ENCODE measurements at places on chromosomes 16 and 17.

DNA sequence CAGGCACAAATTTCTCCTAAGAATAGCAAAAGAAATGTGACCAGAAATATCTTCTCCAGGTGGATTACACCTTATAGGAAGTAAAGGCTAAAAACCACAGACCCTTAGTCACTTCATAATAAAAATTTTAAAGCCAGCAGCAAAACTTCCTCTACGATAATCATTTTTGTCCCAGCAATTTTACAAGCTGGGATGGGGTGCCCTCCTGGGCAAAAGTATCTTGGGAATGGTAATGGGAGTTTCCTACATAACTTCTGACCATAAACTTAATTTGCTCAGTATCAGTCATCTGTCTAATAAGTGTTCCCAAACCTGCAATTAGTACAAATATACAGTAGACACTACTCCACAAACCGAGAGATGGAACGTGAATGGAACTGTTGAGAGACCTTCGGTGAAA lies 3.0 kb downstream of the PHF12 start:
- DNase-seq, result no peak

DNA sequence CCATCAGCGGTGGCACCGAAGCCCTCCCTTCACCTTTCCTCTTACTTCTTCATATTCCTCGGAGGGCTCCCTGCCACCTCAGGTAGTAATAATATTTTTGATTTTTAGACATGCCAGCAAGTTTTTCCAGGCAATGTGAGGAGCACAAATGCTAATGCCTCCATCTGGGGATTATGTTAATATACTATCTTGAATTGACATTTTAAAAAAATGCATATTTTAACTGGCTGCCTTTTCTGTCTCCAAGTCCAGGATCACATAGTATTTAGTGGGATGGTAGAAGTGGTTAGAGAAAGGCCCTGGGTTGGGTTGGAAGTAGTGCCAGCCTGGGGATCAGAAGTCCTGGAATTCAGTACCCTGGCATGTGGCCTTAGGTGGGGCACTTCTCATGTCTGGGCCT lies 147.0 kb downstream of the SPACA3 start:
- no peak for DNase-seq

DNA sequence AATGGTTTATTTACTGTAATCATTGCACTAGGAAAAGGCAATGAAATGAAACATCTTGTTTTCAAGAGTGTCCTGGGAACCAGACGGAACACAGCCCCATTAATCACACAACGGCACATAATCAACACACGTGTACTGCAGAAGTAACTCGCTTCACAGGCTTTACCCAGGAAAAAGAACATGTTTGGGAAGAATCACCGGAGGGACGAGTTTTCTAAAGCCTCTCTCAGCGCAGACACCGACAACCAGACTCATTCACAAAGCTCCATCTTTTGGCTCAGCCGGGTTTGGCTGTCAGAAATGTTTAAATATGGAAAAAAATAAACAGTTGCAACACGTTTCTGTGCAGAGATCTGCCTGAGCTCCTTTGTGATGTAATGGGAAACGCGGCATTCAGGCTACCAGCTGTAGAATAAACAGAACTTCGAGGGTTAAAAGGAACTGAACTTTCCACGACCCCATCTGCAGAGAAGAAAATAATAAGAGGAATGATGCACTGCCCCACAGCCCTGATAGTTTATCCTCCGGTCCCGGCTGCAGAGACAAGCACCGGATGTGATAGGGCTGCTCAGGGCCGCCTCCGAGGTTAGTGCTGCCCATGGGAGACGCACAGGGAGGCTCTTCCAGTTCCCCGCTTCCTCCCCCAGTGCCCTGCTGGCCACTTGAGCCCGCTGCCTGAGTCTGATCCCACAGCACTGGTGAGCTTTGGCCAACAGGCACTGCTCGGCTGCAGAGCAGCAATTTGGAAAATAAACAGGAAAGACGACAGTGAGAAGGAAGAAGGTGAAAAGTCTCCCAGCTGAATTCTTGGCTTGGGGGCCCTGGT lies 119.8 kb downstream of the HIC1 start:
- no peak for DNase-seq

- no peak for DNase-seq
These were observed 204.6 kb downstream of the SEC14L1 start for GRCh38 chr17:77345260-77345910.

GRCh38 chr16:88144028-88144511 lies 192.8 kb downstream of the BANP start:
- DNase-seq, result no peak

DNA sequence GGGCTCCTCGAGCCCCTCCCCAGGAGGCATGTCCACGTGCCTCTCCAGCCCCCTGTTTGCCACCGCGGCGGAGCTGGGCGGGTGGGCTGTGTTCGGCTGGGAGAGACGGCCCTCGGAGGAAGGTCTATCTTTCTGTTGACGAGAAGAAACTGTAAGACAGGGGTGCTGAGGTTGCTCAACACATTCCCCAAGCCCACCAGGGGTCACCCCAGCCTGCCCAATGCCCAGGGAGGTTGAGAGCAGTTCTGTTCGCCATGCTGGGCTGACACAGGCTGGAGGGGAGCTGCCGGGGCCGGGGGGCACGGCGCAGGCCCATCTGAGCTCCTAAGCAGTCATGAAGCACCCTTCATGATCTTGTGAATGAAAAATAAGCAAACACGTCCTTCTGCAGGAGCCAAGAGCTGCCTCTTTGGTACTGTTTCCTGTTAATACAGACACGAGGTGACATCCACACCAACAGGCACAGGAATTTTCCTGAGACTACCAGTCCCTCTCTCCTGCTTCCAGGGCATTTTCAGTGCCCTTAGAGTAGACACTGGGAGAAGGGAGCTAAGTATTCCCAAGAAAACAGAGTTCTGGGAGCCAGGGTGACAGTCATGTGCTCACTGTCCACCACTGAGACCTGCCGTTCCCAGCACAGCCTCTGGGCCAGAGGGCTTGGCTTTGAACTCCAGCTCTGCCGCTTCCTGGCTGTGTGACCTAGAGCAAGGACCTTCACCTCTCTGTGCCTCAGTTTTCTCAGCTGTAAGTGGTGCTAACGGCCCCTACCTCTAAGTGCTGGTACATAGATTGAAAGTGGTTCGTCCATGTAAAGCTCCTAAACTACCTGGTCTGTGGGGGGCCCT lies 9.2 kb downstream of the UBALD2 start:
- no peak for DNase-seq

DNA sequence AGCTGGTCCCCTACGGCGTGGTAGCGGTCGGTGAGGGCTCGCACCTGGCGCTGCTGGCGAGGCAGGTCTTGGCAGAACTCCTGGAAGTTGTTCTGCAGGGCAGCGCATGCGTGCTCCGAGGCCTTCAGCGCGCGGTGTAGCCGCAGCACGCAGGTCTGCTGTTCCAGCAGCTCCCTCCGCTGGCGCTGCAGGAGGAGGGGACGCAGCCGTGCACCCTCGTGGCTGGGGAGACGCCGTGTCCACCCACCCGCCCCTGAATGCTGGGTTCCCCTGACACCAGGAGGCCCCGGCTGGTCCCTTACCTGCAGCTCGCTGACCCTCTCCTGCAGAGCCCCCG lies 12.2 kb downstream of the EVPL start:
- DNase-seq, result no peak

DNA sequence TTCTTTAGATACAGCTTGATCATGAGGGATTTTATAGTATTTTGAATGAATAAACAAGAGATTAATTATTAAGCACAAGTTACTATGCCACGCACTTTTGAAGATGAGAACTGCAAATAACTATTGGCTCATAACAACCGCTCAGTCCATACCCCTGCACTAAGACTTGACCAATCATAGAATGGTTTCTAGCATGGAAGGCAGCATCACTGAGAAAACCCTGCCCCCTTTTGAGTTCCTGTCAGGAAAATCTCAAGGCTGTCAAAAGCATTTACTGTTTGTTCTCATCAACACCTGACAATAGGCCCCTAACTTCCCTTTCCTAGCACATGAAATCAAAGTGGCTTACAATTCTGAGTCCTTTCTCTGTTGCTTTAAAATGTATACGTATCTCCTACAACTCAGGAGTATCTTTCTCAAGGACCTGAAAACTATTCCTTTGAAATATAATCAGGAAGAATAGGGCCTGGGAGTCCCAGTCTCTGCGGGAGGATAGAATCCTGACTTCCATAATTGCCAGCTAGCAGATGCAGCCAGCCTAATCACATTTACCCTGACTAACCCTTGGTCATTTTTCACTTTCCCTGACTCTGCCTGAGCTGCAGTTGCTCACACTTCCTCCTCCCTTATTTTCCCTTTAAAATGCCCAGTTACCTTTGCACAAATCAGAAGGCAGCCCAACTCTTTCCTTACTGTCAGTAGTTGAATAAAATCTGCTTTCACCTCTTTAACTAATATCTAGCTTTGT lies 9.1 kb upstream of the MMD start:
- no peak for DNase-seq

DNA sequence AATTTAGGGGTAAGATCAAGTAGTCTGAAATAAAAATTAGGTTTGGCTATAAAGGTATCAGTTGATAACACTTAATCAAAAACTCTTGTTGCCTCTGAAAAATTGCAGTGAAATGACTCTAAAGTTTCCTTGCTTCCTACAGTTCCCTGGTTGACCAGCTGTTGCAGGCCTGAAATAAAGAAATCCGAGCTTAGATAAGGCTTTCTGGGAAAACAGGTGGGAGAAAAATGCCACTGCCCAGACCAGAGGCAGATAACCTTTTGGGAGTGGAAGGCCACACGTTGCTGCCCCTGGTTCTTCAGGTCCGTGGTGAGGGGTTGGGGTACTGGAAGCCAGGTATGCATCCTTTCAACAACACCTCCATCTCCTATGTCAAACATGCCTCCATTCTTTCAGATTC lies 111.3 kb downstream of the HS3ST3A1 start:
- no peak for DNase-seq

- DNase-seq, result no peak
These were observed 3.3 kb upstream of the KCTD11 start for GRCh38 chr17:7348478-7349242.

GRCh38 chr17:31458829-31459228 lies 67.4 kb downstream of the RAB11FIP4 start:
- DNase-seq, result no peak

GRCh38 chr16:4087990-4088577 lies 28.2 kb downstream of the ADCY9 start:
- DNase-seq, result no peak

GRCh38 chr16:35750157-35750689 lies 2290.8 kb downstream of the TP53TG3F start:
- no peak for DNase-seq
